ENCODE measurements at places on chromosomes 7 and 10. TPM values are rescaled to one million over a fixed set of nuclear protein-coding genes. Genes with fewer than 3 reads are reported as not detected.

LIPN gene
- total RNA-seq, result not detected

ETV1 gene
- 8.0 TPM for total RNA-seq

TRIM56 gene
- 64.6 TPM for total RNA-seq

CCDC3 gene
- 0.47 TPM for total RNA-seq

GIMAP7 gene
- 0.12 TPM for total RNA-seq

MBL2 gene
- total RNA-seq, result not detected

MKLN1 gene
- 40.4 TPM for total RNA-seq

ADAP1 gene
- total RNA-seq, result 2.3 TPM

NPVF gene
- not detected for total RNA-seq

SLC16A12 gene
- total RNA-seq, result 0.12 TPM

AGBL3 gene
- total RNA-seq, result 1.2 TPM

SERPINE1 gene
- total RNA-seq, result 1,526 TPM

SFXN3 gene
- total RNA-seq, result 104 TPM

LLCFC1 gene
- not detected for total RNA-seq

STK31 gene
- not detected for total RNA-seq

CREB5 gene
- 2.5 TPM for total RNA-seq

PRSS37 gene
- not detected for total RNA-seq

FGFBP3 gene
- 0.23 TPM for total RNA-seq

LRMDA gene
- total RNA-seq, result 2.3 TPM
